ENCODE measurements at places on chromosomes 3 and 15.

- DNase-seq = no peak
Observed at GRCh38 chr3:70963431-70964275, 619.9 kb downstream of the FOXP1 start.

GRCh38 chr3:121942116-121942786 lies 48.0 kb downstream of the SLC15A2 start:
- DNase-seq = no peak

GRCh38 chr3:59535791-59536221 lies 486.0 kb upstream of the CFAP20DC start:
- no peak for DNase-seq

- no peak for DNase-seq
Observed at GRCh38 chr3:23232854-23233253, 29.7 kb downstream of the UBE2E2 start.

DNA sequence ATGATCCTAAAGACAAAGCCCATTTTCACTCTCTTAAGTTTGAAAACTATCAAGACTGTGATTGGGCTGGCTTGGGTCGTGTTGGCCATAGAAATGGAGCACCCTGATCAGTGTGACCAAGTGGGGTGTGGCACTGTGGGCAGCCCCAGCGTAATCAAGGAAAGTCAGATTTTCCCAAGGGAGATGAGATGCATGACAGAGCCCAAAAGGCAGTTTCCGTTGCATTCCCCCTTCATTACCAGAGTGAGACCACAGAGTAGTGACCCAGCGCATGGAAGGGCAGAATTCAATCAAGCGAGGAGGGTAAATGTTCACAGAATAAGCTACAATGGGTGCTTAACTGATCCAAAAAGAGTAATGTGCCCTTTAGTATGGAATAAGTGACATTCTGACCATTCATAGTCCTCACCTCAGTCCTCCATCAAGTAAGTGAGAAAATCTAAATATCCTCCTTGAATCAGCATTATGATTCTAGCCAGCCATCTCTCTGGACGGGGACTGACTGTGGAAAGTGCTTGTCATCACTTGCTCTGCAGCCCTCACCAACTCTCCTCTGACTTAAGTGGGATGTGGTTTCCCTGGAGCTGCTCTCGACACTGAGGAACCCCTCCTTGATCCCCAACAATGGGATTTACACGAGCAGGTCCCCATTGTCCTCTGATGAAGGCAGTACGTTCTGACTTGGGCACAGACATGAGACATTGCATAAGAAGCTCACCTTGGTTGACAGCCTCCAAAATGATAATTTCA lies 430.5 kb downstream of the OCA2 start:
- no peak for DNase-seq

DNA sequence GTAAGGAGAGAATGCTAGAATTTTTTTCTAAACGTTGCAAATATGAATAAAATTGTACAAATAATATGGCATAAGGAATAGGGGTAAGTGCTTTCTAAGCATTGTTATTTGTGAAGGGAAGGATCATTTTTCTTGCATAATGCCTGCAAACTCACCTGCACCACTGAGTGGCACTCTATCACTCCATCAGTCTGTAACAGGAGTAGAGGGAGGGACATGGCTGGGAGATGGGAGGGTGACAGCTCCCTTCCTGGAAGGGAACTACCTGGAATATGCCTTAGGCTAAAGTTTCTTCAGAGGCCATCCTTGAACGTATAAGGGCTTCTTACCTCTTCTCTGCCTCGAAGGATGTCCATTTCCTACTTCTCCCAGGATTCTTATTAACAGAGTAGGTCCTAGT lies 3.0 kb downstream of the NAALADL2 start:
- peak; percentile 87 for DNase-seq

- DNase-seq = peak; percentile 74
Observed at GRCh38 chr3:185270262-185270955, 16.6 kb upstream of the EHHADH start.

DNA sequence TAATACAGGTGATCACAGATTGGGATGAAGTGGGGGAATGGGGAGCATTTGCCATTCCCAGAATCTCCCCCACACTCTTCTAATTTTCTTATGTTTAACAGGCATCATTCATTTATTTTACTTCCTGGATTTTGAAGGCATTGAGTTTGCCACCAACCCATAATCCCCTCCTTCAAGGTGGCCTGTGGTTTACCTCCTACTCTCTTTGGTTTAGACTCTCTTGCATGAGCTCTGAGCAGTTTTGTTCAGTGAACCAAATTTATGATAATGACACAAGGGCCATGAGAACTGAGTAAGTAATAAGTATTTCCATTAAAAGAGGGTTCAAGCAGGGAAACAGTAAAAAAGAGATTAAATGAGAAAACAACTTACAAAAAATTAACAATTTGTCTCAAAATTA lies 703.1 kb upstream of the CFAP20DC start:
- DNase-seq = no peak

GRCh38 chr3:41117398-41117870 lies 81.9 kb upstream of the CTNNB1 start:
- no peak for DNase-seq

DNA sequence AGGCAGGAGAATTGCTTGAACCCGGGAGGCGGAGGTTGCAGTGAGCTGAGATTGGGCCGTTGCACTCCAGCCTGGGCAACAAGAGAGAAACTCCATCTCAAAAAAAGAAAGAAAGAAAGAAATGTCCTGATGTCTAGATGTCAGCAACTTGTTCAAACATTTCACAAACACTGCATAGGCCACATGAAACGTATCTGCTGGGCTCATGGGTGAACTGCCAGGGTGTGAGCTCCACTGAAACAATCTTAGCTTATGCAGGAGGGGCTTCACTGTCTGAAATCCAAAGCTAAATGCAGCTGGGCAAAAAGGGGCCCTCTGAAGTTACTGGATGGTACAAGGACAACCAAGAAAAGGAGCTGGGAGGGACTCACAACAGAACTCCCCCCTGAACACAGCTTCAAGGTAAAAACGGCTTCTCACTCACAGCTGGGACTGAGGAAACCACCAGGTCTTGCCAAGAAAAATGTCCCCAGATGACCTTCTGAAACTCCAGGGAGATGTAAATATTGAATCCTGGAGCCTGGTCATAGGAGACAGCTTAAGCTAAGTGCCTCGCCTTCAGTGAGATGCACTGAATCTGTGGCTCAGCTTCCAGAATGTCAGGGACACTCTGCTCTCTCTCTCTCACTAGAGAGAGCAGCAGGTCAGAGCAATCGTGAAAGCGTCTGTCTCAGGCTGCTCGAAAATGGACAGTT lies 31.9 kb downstream of the SEC61A1 start:
- no peak for DNase-seq

DNA sequence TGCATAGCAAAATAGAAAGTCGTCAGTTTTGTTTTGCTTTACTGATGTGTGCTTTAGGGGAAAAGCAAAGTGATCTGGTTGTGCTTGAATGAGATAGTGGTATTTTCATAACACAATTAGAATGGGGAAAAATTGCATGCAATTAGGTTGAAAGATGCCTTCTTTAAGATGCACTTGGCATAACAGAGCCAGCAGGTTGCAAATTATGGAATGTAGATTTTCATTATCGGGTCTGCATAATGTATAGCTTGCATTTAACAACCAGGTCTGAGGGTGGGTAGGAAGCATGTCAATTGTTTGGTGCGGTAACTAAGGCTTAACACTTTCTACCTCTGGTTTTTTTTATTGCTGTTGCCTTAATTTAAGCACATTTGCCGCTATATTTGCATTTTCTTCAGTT lies 370.7 kb upstream of the MCTP2 start:
- no peak for DNase-seq

DNA sequence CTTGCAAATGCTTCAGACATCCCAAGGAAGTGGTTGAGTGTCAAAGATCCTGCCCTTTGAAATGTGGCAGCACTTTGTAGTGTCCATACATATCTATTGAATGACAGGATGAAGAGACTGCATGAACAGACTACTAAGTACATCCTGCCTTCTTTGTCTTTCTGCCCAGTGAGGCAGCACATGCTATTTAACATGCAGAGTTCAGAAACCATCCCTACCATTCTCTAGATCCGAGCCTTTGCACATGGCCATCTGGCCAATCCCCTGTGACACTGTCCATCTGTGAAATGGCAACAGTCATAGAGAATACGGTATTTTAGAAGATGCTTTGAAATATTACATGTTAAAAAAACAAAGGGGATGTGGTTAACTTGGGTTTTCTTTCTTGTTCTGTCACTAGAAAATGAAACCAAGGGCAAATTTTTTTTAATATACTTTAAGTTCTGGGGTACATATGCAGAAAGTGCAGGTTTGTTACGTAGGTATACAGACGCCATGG lies 519.6 kb downstream of the NTRK3 start:
- no peak for DNase-seq

GRCh38 chr3:162034368-162034767 lies 537.8 kb downstream of the OTOL1 start:
- DNase-seq = no peak
